Esophagus mucosa (tissue), 1 donor: ENCODE measurements at places on chromosomes 2 and 18. TPM values are rescaled to one million over a fixed set of nuclear protein-coding genes. Genes with fewer than 3 reads are reported as not detected.

- ATAC-seq: no peak
Observed at GRCh38 chr2:118388771-118389170, 300.5 kb downstream of the INSIG2 start.

GRCh38 chr2:31341351-31341750, 73.2 kb downstream of the XDH start:
- no peak for ATAC-seq

DNA sequence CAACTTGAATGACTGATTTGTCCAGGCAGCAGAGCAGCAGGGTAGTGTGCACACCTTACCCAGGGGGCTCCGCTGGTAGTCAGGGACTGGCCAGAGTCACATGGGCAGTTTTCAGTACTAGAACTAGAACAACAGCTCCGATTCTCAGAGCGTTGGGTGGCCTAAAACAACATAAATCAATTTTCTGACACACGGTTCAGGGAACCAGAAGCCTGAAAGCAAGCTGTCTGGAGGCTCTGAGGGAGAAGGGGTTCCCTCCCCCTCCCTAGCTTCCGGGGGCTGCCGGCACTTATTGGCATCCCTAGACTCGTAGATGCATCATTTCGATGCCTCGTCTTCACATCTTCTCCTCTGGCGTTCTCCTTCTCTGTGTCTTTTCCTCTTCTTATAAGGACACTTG, 13.4 kb upstream of the ITGB6 start:
- ATAC-seq: no peak

DNA sequence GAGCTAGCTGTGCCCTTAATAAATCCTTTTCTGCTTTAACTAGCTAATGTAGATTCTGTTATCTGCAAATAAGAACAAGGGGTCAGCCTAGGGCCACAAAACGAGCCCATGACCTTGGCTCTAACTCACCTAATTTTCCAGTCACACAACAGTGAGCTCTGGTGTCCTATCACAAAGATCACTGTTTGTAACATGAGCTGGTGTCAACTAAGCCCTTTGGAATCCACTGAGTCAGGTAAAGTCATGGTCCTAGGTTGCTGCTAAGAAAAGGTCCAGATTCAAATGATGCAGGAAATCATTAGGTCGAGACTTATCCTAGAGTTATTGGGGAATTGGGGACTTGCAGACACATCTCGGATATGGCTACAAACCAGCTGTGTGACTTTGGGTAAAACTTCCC, 49.9 kb downstream of the ST8SIA5 start:
- no peak for ATAC-seq

Gene SNORC
- total RNA-seq: 1.8 TPM

- ATAC-seq: no peak
Observed at GRCh38 chr2:69453475-69454129, 16.4 kb upstream of the NFU1 start.

DNA sequence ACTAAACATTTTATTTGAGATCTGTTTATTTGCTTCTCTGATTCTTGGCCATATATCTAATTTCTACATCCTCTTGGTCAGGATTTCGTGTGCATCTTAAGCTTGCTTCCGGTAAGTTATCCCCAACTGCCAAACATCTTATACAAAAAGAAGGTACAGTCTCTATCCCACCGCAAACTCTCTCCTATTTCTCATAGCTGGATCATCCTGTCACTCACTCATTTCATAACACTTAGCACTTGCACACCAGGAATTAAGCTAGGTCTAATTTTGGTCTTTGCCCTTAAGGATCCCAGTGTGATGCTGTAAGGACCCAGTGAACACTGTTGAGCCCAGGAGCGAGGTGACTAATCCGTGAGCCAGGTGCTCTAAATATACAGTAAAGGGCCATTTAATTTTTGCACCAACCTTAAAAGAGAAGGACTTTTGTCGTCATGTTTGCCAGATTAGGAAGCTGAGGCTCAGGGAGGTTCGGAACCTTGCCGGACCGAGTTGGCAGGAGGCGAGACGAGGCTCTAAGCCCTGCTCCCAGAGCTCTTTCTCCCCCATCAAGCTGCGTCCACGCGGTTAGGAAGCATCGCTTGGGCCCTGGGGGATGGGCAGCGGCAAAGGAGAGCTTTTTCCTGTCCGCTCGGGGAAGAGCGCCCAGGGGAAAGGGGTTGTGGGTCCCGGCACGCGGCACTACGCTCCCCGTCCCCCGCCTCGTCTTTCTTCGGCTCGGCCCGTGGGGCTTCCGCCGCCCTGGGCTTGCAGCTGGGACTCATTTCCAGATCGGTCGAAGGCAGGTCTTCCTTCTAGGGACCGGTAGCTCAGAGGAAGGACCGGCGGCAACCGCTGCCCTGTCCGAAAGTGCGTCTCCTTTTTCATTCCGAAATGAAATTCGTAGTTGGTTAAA, 4.1 kb upstream of the ITPRIPL1 start:
- ATAC-seq: peak; percentile 19

Gene SLC23A3
- 0.64 TPM for total RNA-seq

Gene UGT1A8
- 0.16 TPM for total RNA-seq

Gene RTP5
- total RNA-seq: not detected
